Sciatic nerve (tissue), 2 donors: ENCODE measurements at places on chromosomes 3 and 15.

- no peak for DNase-seq
Observed at GRCh38 chr3:120909602-120909878, 1.5 kb downstream of the STXBP5L start.

GRCh38 chr3:124107104-124107890, 115.4 kb upstream of the ROPN1 start:
- DNase-seq: no peak

GRCh38 chr3:69922521-69923000, 77.0 kb upstream of the SAMMSON start:
- DNase-seq: no peak

- DNase-seq: no peak
Observed at GRCh38 chr3:188283347-188283746, 129.4 kb downstream of the LPP start.

- DNase-seq: peak; percentile 45
Observed at GRCh38 chr3:46936733-46937250, 39.8 kb downstream of the CCDC12 start.

- no peak for DNase-seq
Observed at GRCh38 chr3:65884071-65884470, 154.6 kb downstream of the MAGI1 start.

GRCh38 chr3:57078635-57079473, 18.4 kb downstream of the SPATA12 start:
- peak; percentile 67 for DNase-seq

GRCh38 chr3:140290105-140290504, 355.1 kb downstream of the CLSTN2 start:
- DNase-seq: no peak

DNA sequence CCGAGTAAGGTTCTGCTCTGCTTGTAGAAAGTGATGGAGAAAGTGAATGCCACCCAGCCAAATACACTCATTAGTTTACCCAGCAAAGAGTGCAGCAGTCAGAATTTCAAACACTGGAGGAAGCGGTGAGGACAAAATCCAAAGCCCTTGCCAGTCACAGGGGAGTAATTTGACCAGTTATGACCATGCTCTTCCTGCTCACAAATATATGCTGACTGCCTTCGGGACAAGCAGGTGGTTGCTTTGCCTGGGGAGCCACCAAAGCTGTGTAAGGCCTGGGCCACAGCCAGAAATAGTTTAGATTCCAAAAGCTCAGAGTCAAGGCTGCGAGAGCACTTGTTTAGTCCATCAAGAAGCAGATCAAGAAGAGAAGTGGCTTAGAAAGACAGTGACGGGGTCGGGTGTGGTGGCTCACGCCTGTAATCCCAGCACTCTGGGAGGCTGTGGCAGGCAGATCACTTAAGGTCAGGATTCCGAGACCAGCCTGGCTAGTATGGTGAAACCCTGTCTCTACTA, 51.0 kb upstream of the ATP13A3 start:
- DNase-seq: no peak
